ENCODE measurements at places on chromosomes 7 and 10.

DNA sequence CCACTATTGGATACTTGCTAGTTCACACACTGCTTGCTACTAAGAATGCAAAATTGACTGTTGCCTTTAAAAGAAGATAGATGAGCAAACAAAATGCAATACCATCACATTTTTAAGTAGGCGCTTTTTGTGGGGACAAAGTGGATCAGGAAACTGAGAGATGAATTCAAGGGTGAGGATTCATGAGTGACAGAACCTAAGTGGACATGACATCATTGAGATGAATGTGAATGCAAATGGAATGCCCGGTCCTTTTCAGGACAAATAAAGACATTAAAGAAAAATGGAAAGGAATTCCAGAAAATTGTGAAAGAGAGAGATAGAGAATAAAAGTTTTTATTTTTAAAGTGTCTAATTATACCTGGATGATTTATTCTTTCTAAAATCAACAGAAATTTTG, 106.3 kb upstream of the AKR1E2 start:
- no peak for DNase-seq

DNA sequence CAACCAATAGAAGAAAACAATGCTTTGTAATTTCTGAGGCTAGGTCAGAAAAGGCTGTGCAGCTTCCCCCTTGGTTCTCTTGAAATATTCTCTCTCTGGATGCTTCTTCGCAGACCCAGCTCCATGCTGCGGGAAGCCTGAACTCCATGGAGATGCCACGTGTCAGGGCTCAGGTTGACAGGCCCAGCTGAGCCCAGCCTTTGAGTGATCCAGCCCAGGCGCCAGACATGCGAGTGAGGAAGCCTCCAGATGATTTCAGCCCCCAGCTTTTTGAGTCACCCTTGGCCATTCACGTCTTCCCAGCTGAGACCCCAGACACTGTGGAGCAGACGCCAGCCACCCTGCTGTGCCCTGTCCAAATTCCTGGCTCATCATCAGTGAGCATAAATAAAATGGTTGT, 378.4 kb upstream of the NRP1 start:
- DNase-seq, result no peak

- no peak for DNase-seq
Measured at GRCh38 chr10:77457721-77458120, 179.9 kb downstream of the KCNMA1 start.

DNA sequence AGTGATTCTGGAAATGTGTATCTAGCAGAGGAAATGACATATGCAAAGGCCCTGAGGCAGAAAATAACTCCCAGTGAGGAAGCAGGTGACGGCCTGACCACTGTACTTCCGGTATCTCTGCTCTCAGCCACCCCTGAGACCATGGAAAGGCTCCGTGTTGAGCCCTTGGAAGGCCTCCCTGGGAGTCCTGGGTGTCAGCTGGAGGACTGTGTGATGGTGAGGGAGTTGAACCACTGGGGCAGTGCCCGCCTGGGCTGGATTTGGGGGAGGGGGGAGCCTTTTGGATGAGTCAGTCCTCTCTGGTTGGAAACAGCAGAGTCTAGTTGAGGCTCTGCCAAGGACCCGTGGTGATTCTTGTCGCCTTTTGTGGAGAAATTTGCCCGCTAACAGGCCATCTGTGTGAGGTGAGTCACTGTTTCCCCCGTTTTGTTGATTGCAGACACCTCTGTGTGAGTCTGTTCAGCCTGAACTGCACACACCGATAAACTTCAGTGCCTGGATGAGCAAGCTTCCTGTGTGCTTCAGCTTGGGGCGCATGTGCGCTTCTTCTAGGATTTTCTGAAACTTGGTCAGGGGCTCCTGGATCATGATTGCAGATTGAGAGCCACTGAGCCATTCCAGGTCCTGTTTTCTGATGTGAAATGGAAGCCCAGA, 98.6 kb downstream of the GRK5 start:
- peak; percentile 50 for DNase-seq

- no peak for DNase-seq
Measured at GRCh38 chr10:80406204-80406603, 2.1 kb upstream of the PRXL2A start.

GRCh38 chr7:43737467-43738127, 8.3 kb upstream of the COA1 start:
- DNase-seq, result no peak

DNA sequence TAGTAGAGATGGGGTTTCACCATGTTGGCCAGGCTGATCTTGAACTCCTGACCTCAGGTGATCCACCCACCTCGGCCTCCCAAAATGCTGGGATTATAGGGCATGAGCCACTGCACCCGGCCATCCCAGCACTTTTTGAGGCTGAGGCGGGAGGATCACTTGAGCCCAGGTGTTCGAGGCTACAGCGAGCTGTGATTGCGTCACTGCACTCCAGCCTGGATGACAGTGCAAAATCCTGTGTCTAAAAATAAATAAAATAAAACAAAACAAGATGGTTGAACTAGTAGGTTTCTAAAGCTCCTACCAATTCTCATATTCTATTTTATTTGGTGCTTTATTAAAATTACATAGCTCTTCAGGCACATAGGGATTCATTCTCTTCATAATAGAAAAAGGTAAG, 890.3 kb upstream of the AUTS2 start:
- DNase-seq, result no peak

GRCh38 chr7:105448181-105448580, 59.5 kb upstream of the SRPK2 start:
- no peak for DNase-seq

DNA sequence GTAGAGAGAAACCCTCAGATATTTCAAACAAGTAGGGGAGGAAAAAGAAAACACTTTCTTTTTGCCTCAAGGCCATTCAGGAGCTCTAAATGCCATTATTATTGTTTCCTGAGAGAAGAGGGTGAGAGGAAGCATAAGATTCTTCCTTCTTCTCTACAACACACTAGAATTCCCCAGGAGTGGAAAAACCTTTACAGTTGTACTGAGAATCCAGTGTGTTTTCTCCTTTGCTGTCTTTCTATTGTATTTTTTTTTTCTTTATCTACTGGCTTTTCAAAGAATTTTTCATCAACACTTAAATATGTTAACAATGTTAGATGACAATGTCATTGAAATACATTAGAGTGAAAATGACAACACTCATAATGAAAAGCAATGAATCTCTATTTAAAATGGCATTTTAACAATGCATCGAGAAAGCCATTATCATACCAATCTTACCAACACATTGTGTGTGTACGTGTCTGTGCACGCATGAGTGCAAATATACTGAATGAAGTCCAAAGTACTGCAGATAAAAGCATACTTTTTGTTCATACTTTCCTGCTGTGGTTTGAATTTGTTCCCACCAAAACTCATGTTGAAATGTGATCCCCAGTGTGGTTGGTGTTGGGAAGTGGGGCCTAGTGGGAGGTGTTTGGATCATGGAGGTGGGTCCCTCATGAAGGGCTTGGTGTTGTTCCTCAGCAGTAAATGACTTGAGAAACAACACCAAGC, 24.2 kb upstream of the MACC1 start:
- DNase-seq, result no peak

All from stimulated activated CD4-positive, alpha-beta T cell treated with anti-CD3 and anti-CD28 coated beads, Interleukin-15, amount 100 ng/mL, for 1 hour (primary cell).